ENCODE measurements at places on chromosomes 5 and 9. TPM values are rescaled to one million over a fixed set of nuclear protein-coding genes. Genes with fewer than 3 reads are reported as not detected.

PLK2 gene
- total RNA-seq = 2.5 TPM

NR5A1 gene
- not detected for total RNA-seq

DMRT3 gene
- total RNA-seq = not detected

GDF9 gene
- total RNA-seq = 0.29 TPM

PCDHB14 gene
- 0.09 TPM for total RNA-seq

RNF208 gene
- total RNA-seq = 2.7 TPM

ZNF483 gene
- 2.7 TPM for total RNA-seq

TRPM3 gene
- not detected for total RNA-seq

SH3RF2 gene
- 0.09 TPM for total RNA-seq

All from CD8-positive, alpha-beta memory T cell (primary cell).